RWPE2 (cell line): ENCODE measurements at places on chromosomes 2 and 18.

- no peak for DNase-seq
Observed at GRCh38 chr2:30673127-30673526, 134.1 kb downstream of the CAPN13 start.

GRCh38 chr18:62189208-62189607, 2.2 kb downstream of the RELCH start:
- no peak for DNase-seq

DNA sequence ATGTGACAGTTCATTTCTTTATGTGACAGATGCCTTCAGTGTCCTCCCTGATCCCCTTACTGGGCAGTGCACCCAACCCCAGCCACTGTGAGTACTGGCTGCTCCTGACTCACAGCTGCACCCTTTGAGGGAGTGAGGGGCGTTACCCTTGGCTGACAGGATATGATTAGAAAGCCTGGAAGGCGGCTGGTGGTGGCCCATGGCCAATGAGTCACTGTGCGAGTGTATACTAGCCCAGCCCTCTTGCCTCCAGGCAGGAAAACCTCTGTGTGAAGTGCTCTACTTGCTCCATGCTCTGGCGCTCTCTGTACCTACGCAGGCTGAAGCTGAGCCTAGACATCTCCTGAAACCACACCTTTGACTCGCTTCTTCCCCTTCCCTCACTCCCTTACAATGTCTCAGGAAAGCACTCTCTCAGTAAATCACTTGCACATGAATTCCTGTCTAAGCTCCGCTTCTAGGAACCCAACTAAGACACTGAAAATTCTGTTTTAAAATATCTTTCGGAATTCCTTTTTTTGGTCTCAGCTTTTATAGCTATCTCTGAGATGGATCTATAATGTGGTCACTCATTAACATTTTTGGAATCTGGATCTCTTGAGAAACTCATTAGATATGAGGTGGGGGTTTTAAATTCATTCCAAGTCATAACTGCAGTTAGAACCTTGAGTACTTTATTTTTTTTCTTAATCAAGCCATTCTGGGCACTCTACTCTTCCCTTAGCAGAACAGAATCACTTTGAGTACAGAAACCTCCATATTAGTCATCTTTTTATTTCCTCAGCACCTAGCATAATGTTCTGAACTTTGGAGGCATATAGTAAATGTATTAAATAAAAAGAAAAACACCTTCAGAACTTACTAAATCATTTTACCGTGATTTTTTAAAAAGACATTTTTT, 25.3 kb upstream of the STAM2 start:
- peak; percentile 99 for DNase-seq

DNA sequence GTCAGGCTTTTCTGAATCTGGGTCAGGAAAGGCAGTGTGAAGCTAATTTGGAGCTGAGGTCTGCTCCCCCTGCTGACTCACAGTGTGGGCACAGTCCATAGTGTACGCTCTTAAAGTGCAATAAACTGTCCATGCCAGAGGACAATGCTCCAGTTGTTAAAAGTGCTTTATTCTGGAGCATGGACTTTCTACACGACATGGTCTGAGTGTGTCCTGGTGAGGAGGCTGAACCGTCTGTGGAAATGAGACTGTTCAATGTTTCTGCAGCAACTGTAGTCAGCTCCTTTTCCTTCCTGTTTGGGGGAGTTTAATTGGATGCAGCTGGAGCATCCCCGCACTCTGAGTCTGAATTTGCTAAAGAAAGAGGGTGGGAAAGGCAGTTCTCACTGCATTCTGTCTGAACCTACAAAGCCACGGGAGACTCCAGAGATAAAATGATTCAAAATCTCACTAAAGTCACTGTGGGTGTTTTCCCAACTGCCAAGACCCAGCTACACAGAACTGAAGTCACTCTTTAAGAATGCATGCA, 110.2 kb upstream of the TRIB2 start:
- no peak for DNase-seq

DNA sequence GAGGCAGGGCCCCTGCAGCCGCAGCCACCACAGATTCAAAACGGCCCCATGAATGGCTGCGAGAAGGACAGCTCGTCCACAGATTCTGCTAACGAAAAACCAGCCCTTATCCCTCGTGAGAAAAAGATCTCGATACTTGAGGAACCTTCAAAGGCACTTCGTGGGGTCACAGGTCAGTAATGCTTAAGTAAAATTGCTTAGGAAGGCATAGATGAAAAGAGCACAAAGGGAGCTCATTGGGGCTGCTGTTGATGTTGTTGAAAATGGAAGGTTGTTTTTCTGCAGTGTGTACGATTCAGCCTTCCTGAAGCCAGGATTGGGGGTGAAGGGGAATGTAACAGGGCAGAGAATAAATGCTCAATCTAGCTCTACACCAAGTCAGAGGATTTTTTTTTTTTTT, 90.5 kb downstream of the KCTD18 start:
- no peak for DNase-seq

DNA sequence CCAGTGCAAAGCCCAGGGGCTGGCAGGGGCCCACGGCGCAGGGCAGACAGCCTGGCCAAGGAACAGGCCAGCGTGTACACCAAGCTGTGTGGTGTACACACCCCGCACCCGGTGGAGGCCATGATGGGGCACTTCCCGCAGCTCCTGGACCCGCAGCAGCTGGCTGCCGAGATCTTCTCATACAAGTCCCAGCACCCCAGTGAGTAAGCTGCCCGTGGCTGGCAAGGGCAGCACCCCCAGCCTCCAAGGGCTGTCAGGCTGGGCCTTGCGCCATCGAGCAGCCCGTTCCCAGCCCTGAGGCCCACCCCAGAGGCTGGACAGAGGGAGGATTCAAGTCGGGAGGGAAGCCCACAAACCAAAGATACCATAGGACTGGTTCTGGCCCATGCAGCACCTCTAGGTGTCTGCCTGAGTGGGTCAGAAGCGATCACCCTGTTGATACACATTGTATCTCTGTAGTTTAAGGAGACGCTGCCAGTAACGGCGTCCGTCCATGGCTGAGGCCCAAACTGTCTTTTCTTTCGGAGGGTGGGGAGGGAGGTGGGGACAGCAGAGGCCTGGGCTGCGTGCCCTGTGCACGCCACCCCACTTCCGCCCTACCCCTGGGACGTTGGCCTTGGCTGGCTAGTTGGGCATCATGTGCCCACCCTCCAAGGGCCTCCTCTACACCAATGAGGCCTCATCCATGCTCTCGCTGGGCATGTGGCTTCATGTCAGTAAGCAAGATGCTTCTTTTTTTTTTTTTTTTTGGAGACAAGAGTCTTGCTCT, 16.8 kb upstream of the MTERF4 start:
- no peak for DNase-seq
